ENCODE measurements at places on chromosomes 12 and 14.

DNA sequence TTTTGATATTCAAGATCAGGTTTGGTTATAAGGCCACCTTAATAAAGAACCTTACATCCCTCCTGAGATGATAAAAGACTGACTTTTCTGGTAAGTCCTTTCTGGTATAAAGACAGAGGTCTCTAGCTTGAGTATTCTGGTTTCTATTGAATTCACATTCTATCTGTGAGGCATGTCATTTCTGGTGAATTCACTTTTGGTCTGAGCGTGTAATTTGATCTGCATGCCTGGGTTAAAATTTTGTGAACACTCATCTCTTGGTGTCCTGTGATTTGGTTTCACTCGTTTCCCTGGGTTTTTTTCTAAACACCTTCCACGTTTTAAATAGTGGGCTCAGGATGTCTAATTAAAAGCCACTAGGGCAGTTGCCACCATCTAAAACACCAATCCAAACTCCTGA, 12.2 kb downstream of the EIF5 start:
- no peak for DNase-seq

GRCh38 chr12:27575090-27575761, 51.2 kb downstream of the PPFIBP1 start:
- DNase-seq: no peak

GRCh38 chr12:34219046-34219770, 196.9 kb downstream of the ALG10 start:
- no peak for DNase-seq

GRCh38 chr12:105672121-105672975, 341.9 kb downstream of the C12orf75 start:
- DNase-seq: no peak

DNA sequence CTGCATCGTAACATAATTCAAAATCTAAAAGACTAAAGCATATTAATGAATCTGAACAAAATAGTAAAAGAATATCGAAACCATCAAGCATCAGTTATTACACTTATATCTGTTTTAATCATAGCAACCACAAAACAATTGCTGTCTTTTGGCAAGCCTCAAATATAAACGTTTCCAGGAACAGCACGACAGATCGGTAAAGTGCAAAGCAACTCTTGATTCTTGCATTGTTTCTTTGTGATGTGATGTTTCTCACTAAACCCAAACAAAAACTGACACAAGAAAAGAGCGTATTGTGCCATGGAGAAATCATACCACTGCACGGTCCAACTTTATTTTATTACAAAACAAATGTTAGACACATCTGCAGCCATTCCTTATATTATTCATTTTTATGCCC, 9.2 kb upstream of the MYF6 start:
- no peak for DNase-seq

- DNase-seq: peak; percentile 24
Observed at GRCh38 chr12:122834104-122834920, 945 bp upstream of the HIP1R start.

Measured in CD4-positive, alpha-beta memory T cell (primary cell).